ENCODE measurements at places on chromosomes 13 and 19.

- no peak for DNase-seq
Measured at GRCh38 chr13:73618275-73618865, 515.8 kb downstream of the KLF12 start.

DNA sequence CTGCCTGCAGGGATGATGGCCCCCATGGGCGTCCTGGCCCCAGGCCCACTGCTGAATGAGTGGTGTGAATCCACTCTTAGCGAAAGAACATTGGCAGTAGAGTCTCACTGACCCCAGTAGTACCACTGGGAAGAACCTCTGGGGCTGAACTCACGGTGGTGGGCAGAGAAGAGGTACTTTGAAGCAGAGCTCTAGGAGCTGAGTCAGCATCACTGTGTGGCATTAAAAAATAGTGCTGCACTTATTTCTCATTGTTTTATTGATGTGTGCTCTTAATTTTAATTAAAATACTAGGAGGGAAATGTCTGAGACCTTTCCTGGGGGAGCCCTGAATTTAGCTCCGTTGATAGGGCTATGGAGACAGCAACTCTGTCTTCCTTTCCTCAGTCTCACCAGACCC, 61.3 kb downstream of the CBY2 start:
- no peak for DNase-seq

GRCh38 chr13:45889590-45890243, 38.2 kb upstream of the SIAH3 start:
- DNase-seq = no peak

- no peak for DNase-seq
Measured at GRCh38 chr19:7819337-7819736, 10.7 kb upstream of the EVI5L start.

GRCh38 chr13:79660361-79660760, 179.4 kb downstream of the NDFIP2 start:
- DNase-seq = no peak

DNA sequence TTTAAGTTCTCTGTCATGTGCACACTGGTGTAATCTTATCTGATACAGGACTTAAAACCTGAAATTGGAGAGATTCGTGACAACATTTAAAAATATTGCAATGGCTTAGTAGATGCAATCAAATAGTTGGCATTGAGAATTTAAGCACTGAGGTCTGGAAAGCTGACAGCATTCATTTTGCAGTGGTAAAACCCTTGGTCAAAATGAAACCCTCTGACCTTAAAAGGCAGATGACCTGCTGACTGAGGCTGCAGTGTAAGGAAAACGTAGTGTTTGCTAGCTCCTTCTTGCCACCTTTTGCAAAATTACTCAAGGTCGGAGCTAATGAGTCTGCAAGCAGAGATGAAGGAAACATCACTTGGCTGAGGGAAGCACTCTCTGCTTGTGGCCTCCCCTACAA, 150.6 kb downstream of the KCTD12 start:
- DNase-seq = no peak

- no peak for DNase-seq
Measured at GRCh38 chr13:45954836-45955800, 97.4 kb downstream of the ZC3H13 start.

DNA sequence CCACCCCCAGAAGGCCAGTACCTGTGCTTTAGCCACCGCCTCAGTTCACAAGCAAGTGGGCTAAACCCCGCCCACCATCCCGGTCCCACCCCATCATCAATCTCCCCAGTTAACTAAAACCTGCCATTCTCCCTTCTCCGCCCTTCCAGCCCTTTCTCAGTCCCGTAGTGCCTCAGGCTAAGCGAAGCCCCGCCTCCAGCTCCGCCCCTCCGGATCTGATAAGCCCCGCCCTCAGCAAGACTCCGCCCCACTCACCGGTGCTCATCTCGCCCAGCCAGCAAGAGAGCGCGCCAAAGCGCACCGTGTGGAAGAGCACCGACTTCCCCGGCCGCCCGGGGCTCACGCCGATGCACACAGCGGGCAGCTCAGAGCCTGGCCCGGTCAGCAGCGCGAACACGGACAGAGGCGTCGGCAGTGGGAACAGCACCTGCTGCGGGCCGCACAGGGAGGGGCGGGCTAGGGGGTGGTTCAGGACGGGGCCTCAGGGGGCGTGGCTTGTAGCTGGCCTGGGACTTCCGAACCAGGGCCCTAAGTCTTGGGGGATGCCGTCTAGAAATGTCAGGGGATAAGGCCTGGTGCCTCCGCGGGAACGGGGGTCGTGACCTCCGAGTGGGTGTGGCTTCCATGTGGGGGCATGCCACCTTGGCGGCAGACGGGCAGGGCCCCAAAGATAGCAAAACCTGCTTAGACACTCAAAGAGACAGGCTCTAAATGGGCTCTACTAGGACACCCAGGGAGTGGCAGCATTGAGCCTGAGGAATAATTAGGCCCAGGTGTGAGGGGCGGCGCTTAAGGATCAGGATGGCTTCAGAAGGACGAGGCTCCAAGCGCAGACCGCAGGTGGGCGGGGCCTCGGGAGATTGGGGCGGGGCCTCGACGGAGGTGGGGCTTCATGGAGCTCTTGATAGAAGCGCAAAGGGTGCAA, 21.4 kb downstream of the MAP4K1 start:
- no peak for DNase-seq

DNA sequence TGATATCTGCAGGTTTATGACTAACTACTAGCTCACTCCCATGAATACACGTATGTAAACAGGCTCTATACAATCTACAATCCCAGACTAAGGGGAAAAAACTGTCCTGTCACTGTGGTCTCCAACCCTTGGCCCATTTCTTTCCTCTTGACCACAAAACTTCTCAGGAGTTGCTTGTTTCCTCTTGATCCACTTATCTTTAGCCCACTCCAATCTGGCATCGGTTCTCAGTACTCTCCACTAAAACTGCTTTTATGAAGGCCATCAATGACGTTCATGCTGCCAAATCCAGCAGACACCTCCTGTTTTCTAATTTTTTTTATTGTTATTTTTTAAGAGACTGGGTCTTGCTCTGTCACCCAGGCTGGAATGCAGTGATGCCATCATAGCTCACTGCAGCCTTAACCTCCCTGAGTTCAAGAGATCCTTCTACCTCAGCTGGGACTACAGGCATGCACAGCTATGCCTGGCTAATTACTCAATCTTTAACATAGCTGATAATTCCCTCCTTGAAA, 31.9 kb upstream of the USPL1 start:
- DNase-seq = no peak

DNA sequence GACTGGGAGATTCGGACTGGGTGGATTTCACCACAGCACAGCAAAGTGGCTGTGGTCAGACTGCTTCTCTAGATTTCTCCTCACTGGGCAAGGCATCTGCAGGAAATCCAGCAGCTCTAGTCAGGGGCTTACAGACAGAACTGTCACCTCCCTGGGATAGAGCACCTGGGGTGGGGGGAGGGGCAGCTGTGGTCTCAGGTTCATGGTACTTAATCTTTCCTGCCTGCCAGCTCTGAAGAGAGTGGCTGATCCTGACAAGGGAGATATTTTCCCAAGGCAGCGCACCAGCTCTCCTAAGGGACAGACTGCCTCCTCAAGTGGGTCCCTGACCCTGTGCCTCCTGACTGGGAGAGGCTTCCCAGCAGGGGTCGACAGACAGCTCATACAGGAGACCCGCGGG, 212.8 kb upstream of the KLF12 start:
- no peak for DNase-seq
